ENCODE measurements at places on chromosomes 2 and 18.

GRCh38 chr2:128640845-128641360 is 322.2 kb upstream of the HS6ST1 start:
- no peak for DNase-seq

- no peak for DNase-seq
These were observed 12.7 kb upstream of the MAP3K2 start for GRCh38 chr2:127400533-127400896.

DNA sequence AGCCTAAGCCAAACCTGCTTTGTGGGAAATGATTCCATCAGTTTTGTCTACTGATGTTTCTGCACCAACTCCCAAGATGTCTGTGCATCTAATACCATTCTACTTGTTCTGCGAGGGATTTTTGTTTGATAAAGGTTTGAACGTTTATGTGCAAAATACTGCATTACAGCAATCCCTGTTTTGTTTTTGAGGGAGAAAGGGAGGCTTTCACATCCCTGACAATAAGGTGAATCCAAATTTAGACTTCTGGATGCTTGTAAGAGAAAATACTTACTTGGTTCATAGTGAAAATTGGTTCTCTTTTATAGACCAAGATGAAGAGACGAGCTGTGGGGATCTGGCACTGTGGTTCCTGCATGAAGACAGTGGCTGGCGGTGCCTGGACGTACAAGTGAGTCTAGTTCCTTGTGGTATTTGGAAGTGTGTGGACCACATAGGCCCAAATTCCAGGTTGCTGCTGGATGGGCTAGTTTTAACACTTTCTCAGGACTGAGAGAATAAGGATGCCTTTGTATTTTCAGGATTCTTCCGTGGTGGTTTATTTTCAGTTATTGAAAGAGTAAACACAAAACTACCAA is 1.1 kb downstream of the RPL37A start:
- no peak for DNase-seq

DNA sequence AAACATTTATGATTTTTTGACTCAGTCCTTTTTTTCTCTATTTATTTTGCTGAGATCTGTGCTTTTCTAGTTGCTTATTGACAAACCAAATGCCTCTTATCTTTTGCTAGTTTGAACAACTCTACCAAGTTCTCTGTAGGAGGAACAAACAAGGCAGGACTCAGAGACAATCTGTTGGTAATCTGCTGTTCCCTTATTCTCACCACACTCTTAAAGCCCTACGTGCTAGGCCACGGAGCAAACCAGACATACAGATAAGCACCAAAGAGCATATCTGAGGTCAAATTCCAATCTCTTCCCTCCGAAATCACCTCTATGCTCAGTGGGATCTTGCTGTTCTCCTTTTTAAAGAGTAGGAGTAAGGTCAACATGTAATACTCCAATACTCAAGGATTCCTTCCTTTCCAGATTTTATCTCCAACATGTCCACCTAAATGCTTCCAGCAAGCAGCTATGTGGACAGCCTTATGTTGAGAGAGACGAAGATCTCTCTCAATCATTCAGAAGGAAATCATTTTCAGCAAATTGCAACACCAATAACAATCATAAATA is 18.4 kb downstream of the FN1 start:
- DNase-seq: no peak

DNA sequence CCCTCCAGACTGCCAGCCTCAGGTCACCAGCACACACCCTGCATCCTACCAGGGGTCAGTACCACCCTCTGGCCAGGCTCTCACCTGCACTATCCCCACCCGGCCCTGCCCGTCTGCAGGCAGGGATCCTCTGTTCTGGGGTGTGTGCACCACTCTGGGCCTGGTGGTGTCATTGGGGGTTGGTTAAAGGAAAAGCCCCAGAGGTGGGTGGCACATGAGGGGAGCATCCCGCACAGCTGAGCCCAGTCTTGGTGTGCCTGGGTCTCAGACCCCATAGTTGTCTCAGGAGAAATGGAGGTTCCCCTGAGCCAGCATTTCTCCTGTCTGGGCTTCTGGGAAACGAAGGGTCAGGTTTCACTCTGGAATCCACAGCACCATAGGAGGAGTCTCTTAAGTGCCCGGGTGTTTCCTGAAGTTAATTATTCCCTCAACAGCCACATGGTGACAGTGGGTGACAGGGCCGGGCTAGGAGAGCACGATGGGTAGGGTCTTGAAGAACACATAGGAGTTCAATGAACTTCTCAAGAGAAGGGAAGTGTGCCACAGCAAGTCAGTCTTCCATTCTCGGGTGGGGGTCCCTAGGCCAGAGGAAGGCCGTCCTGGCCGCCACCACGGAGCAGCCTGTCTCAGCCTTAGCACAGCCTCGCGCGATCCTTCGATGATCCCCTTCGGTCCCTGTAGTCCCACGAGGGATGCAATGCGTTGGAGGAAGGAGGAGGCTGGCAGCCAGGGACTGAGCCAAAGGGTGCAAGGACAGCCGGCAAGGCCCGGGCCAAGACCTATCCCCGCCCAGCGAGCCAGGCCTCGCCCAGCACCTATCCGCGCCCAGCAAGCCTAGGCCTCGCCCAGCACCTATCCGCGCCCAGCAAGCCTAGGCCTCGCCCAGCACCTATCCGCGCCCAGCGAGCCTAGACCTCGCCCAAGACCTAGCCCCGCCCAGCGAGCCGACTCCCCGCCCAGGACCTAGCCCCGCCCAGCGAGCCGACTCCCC is 1.1 kb upstream of the FARP2 start:
- DNase-seq: peak; percentile 84

DNA sequence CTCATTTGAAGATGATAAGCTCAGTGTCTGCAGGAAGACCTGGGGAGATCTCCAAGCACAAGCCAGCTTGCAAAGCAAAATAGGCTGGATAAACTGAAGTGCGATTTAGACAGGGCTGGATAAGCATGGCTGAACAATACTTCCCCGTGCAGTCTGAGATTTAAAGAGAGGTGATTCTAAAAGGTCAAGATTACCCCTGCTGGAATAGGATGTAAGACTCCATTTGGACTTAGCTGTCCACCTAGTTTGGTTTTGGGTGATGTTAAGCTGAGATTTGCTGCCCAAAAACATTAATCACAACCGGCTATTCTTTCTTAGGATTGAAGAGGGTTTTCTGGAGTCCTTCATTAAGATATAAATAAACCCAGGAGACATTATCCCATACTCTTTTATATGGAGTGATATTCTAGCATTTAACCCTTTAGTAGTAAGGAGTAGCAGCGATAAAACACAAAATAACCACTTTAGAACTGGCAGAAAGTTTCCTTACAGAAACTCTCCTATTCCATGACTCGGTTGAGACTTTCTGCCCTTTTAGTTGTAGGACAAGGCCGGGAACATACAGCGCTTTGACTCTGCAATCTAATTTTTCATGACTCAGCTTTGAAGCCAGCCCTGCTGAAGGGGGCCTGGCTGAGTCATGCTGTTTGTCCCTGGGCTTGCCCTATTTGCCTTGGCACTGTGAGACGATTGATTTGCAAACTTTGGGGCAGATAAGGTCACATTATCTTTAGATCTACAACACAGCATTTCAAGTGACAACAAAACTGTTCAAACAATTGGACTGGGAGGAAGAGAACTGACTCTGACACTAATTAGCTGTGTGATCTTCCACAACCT is 238.2 kb downstream of the GCA start:
- no peak for DNase-seq

GRCh38 chr18:50871846-50872245 is 7.1 kb upstream of the ME2 start:
- DNase-seq: no peak

- no peak for DNase-seq
These were observed 37.1 kb downstream of the KCNG2 start for GRCh38 chr18:79834834-79835233.

DNA sequence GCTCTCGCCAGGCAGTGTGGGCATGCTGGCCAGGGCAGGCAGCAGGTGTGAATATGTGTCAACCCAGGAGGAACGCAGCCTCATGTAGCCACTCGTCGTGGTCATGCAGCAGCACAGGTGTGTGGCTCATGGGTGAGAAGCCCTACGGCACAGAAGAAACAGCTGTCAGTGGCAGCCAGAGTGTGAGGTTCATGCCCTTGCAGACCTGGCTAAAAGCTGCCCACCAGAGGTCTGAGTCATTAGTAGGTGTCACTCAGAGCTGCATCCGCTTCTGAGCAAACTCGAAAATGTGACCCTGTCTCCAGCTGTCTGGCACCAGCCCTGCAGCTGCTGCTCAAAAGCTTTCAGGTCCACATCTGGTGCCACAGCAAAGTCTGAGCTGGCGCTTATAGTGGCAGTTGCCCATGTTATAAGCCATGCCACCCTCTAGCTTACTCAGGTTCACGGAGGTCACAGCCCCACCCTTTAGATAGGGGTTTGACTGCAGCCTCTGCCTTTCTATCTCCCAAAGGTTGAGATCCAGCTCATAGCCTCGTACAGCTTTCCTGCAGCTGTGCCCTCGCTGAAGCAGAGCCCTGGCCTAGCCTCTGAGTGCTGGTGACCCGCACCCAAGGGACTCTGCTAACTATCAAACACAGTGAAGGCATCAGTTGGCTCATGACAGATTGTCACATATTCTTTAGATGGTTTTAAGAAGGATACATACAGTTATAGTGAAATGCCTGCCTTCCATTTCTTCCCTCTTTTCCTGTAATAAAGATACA is 195.0 kb downstream of the CCDC102B start:
- no peak for DNase-seq

DNA sequence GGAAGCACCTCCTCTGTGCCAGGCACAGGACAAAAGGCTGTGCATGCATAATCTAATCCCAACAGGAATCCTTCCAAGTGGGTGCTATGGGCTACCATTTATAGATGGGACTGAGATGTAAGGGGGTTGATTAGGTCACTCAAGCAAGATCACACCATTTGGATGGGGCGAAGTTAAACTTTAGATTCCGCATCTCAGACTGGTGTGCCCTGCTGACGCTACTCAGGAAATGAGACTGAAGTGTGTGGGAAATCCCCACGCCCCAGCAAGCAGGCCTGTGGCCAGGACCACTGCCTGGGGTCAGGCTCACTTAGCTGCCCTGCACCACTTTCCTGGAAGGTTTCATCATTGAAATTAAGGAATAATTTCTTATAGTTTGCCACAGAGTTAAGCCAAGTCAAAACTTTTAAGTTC is 70.5 kb upstream of the PPP1CB start:
- no peak for DNase-seq

DNA sequence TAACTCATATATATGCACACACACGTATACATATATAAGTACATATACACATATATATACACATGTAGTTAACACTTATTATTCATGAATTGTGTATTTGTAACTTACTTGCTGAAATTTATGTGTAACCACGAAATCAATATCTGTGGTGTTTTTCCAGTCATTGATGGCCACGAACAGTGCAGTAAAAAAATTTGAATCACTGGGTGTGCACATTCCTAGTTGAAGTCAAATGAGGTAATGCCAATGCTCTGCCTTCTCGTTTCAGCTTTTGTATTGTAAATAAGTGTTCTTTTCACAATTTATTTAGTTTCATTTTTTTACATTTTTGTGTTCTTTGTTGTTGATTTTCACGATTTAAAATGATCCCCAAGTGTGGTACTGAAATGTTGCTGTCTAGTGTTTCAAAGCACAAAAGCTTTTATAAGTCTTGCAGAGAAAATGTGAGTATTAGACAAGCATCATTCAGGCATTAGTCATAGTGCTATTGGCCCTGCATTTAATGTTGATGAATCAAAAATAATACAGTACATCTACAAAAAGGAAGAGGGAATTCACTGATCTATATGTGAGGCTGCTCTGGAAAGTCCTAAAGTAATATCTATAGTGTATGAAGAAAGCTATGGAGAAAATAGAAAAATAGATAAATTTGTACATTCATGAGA is 419.0 kb downstream of the DSC3 start:
- DNase-seq: no peak

DNA sequence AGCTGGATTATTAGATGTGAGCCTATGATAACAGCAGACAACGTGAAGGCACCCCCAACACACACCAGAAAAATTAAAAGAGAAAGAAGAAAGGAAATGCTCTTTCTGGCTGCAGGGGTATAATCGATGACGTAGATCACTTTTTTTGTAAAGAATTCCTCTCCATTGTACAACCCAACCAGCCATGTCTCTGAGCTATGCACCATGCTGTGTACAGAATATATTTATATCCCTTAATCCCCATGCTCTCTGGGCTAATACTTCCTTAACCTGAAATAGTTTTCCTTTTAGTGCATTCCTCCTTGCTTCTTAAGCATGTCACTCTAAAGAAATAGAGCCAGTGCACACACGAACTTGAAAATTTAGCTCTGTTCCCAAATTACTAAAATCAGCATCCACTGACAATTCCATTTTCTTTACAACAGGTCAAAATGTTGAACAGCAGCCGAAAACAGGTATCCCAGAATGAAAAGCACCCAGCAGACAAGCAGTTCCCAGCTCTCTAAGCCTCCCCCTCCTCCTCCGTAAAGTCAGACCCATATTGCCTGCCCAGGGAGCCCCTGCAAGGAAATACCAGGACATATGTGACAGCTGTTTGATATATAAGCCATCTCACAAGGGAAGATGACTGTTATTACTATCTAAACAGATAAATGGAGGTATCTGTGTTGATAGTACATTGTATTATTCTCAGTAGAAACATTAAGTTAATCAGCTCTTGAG is 247.4 kb upstream of the RAB6C start:
- DNase-seq: no peak

DNA sequence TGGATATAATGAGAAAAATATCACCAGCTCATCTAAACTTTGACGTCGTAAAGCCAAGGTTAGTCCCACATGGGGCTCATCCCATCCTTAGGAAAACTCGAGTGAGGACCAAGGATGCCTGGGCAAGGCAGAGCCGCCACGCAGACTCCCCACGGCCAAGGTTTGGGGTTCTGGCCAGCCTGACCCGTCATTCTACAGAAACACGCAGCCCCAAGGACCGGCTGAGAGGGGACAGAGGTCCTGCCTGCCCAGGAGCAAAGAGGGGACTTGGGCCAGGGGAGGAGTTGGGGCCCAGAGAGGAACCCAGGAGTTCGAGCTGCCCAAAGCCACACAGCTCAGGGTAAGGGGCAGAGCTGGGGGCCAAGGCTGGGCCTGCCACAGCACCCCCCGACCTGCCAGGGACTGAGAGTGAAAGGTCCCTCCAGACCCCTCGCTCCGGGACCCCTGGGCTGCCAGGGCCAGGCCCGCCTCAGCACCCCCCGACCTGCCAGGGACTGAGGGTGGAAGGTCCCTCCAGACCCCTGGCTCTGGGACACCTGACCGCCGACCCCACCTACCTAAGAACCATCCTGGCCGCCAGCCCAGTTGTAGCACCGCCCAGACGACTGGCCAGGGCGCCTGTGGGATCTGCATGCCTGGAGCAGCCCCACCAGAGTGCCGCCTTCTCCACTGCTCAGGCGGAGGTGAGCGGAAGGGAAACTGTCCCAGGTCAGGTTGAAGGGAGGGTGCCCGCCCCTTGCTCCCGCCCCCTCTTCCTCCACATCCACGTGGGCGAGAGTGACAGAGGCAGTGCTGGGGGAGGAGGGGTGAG is at the start of gene PDCD1:
Gene PDCD1, minus strand, starts transcription at position 689 of the 811 bp plus-strand sequence. Its CDS starts 56 bp downstream, at position 633.
- DNase-seq: peak; percentile 25

Measured in heart right ventricle (tissue), 16 donors.